Kidney epithelial cell (primary cell): ENCODE measurements at places on chromosomes 7 and 10. TPM values are rescaled to one million over a fixed set of nuclear protein-coding genes. Genes with fewer than 3 reads are reported as not detected.

LGI1 gene
- not detected in 2 replicates for total RNA-seq

AOC1 gene
- 0.68 and 1.0 TPM in 2 replicates for total RNA-seq

OR2A12 gene
- not detected in 2 replicates for total RNA-seq

DNA sequence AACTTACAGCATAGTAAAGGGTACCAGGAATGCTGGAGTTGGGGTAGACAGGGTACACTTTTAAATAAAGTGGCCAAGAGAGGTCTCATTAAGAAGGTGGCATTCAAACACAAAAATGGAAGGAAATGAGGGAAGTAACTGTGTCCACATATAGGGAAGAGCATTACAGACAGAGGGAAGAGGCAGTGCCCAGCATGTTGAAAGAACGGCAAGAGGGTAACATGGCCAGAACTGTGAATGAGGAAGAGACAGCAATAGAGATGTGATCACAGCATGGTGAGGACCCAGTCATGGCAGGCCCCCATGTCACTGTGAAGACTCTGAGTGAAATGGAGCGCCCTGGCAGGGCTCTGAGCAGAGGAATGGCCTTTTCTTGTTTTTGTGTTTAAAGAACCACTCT is 35.1 kb upstream of the ZNRF2 start:
- DNase-seq, result no peak

DNA sequence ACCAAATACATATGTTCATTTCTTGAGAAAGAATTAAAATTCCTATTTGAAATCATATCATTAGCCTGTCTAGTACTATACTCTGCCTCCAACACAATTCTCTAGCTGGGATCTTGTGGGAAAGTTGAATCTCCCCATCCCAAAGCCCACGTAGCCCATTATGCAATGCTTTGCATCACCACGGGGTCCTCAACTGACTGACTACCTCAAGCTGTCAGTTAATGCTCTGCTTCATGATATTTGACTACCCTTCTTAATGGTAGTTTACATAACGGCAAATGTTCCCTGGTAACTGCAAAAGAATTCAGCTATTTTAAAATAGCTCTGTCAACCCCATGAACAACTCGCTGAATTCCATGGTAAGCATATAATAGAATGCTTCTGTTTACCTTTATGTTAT is 23.3 kb upstream of the PALS2 start:
- no peak for DNase-seq

DLD gene
- total RNA-seq, result 42.6 and 68.8 TPM in 2 replicates

GRCh38 chr10:59877191-59877671 is 29.1 kb downstream of the CCDC6 start:
- no peak for DNase-seq

DNA sequence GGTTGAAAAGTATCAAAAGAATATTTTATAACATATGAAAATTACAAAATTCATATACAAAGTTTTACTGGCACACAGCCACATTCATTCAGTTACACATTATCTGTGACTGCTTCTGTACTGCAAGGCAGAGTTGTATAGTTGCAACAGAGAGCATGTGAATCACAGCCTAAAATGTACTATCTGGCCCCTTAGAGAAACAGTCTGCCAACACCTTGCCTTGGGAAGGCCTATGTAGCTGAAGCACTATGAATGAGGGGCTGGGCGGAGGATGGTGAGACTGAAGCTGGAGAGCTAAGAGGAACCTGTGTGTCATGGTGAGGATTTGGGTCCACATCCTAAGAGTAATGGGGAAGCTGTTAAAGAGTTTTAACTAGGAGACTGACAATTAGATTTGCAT is 35.7 kb downstream of the PDZD8 start:
- no peak for DNase-seq

DNA sequence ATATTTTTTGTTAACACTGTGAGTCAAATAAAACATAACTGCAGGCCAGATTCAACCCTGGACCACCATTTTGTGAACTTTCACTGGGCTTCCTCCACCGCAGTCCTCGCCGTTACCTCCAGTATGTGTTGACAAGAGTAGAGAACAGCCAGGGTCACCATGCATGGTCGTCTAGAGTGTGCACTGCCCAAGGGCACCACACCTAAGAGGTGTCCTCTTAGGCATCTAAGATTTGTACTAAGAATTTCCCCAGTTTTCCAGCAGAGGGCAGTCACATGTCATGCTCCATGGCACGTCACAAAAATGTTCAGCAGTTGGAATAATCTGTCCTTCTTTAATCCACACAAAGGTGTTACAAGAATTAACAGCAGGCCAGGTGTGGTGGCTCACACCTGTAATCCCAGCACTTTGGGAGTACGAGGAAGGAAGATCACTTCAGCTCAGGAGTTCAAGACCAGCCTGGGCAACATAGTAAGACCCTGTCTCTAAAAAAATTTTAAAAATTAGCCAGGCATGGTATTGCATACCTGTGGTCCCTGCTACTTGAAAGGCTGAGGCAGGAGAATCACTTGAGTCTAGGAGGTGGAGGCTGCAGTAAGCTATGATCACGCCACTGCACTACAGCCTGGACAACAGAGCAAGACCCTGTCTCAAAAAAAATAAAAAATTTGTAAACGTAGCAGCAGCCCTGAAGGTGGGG is 71.2 kb upstream of the FOXK1 start:
- no peak for DNase-seq

ECHDC3 gene
- total RNA-seq, result 31.6 and 35.1 TPM in 2 replicates

CLRN3 gene
- not detected in 2 replicates for total RNA-seq

COA1 gene
- 49.5 and 67.1 TPM in 2 replicates for total RNA-seq

NUTM2A gene
- total RNA-seq, result 3.3 and 4.9 TPM in 2 replicates

- no peak for DNase-seq
Observed at GRCh38 chr7:14759785-14760184, 142.8 kb downstream of the DGKB start.

GRCh38 chr10:52378124-52378523 is 64.0 kb downstream of the DKK1 start:
- DNase-seq, result no peak

- DNase-seq, result no peak
Observed at GRCh38 chr7:27110186-27111031, 7.9 kb upstream of the HOXA2 start.

- DNase-seq, result no peak
Observed at GRCh38 chr7:144528536-144529045, 125.1 kb upstream of the NOBOX start.

DNA sequence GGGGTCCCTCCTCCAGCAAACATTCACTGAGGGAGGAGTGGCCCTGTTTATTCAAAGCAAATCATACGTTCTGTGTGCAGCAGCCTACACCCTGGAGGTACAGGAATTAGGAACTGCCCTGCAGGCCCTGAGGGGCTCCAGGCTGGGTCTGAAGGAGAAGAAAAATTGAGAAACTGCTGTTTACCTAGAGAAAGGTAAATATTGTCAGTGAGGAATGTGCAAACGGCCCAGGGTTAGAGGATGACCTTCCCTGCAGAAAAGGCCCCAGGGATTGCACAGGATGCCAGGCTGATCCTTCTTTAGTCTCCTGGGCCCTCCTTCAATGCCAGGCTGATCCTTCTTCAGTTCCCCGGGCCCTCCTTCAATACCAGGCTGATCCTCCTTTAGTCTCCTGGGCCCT is 5.7 kb downstream of the CALML5 start:
- DNase-seq, result no peak

PSD gene
- 2.0 and 3.8 TPM in 2 replicates for total RNA-seq

- DNase-seq, result no peak
Observed at GRCh38 chr10:78475437-78475836, 441.8 kb downstream of the RPS24 start.

GRCh38 chr10:116186273-116186672 is 86.7 kb downstream of the GFRA1 start:
- no peak for DNase-seq

DNA sequence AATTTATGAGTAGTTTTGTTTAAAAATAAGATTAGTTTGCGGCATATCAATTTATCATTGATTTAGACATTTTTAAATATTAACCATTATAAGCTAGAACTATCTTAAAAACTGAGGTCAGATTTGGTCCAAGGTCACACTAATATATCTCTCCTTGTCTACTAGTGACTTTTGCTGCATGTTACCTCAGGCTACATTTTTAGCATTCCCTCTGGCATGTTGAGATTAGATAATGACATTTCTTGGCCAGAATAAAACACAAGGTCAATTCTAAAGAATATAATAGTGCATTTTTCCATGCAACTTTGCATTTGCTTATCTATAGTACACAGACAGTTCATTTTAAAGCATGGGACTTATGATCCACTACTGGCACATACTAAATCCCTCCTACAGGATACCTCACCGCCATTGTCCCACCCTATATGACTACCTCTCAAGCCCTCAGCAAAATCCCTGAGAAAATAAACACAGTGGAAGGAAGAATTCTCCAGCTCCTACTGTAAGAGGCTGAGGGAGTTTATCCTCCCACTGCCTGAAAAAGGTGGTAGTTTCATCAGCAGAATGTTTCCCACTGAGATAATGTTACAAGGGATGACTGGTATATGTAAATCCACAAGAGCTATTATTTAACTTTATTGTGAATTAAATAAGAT is 816.4 kb downstream of the GRM8 start:
- no peak for DNase-seq
